ENCODE measurements at places on chromosomes 13 and 19.

- DNase-seq = no peak
Measured at GRCh38 chr13:30638301-30638700, 20.6 kb downstream of the USPL1 start.

- no peak for DNase-seq
Measured at GRCh38 chr13:31530922-31531321, 208.4 kb upstream of the RXFP2 start.

- DNase-seq = no peak
Measured at GRCh38 chr13:113646376-113646775, 11.6 kb downstream of the ATP4B start.

GRCh38 chr19:10430505-10431253 is 10.3 kb downstream of the PDE4A start:
- DNase-seq = no peak

DNA sequence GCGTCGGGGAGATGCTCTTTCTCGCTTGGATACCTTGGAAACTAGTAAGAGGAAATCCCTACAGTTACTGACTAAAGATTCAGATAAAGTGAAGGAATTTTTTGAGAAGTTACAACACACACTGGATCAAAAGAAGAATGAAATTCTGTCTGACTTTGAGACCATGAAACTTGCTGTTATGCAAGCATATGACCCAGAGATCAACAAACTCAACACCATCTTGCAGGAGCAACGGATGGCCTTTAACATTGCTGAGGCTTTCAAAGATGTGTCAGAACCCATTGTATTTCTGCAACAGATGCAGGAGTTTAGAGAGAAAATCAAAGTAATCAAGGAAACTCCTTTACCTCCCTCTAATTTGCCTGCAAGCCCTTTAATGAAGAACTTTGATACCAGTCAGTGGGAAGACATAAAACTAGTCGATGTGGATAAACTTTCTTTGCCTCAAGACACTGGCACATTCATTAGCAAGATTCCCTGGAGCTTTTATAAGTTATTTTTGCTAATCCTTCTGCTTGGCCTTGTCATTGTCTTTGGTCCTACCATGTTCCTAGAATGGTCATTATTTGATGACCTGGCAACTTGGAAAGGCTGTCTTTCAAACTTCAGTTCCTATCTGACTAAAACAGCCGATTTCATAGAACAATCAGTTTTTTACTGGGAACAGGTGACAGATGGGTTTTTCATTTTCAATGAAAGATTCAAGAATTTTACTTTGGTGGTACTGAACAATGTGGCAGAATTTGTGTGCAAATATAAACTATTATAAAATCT is 2.7 kb upstream of the KCNRG start:
- no peak for DNase-seq

DNA sequence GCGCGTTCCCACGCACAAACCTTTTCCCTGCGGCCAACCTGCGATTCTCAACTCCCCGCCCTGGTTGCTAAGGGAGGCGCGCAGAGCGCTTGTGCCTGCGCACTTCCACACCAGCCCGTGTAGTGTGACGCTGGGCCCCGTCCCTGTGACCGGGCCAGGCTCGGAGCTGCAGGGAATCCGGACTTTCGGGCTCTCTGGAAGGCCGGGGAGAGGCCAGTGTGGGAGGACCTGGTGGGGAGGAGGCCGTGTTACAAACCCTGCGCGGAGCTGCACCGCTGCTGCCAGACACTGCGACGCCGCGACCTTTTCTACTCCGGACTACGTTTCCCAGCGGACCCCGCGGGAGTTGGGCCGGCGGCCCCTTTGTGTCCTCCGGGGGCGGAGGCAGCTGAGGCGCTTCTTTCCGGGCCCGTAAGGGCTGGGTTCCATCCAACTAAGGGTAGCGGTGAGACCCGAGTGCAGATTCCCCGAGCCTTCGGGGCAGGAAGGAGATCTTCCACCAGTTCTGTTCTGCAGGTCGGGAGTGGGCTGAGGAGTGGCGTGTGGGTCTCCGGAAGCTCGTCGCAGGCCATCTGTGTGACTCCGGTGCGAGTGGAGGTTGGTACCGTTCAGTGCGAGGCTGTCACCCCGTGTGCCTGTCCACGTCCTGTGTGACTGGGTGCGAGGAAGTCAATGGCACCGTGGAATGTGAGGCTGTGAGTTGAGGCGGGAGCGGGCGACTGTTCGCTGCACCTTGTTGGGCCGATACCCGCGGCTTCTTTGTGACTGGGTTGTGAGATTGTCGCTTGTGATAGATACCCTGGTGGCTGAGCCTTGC is at the start of gene ZNF570:
Gene ZNF570 (plus strand): TSS at position 396 of the 817 bp plus-strand sequence. CDS start 999 bp downstream, outside the sequence.
- peak; percentile 76 for DNase-seq

DNA sequence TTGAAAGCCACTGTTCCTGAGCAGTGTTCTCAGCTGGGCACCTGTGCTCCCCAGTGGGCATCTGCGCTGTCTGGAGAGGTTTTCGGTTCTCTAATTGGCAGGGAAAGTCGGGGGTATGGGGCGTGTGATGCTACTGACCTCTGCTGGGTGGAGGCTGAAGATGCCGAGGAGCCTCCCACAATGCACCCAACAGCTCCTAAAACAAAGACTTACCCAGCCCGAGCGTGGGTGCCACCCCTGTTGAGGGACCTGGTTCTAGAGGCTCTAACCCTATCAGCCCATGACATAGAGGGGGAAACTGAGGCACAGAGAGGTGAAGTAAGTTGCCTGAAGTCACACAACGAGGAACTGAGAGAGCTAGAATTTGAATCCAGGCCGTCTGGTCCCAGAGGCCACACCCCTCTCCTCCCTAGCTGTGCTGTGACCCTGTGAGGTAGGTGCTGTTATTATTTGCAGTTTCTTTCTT is 2.3 kb downstream of the SPACA4 start:
- peak; percentile 55 for DNase-seq

GRCh38 chr13:110285991-110286832 is 20.7 kb downstream of the COL4A1 start:
- DNase-seq = no peak

DNA sequence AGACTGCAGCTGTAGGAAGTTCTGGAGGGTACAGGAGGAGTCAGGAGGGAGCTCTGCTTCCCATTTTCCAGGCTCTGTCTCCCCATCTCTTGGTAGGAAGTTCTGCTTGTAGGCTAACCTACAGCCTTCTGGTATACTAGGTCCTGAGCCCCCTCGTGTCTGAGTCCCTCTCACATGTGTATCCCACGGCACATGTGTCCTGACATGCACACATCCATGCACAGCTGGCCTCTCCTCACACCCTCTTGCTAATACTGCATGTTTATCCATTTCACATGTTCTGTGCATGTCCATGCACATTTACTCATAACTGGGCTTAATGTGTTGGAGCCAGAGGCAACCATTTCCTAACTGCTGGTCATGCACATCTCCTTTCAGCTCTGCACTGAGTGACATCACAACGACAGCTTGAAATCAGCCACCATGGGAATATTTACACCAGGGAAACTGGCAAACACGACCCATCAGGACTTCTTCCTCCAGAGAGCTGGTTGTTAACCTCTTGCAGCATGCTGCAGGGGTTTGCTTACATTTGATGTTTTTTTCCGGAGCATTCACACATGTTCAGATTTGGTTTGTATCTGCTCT is 3.0 kb downstream of the CD209 start:
- DNase-seq = no peak

DNA sequence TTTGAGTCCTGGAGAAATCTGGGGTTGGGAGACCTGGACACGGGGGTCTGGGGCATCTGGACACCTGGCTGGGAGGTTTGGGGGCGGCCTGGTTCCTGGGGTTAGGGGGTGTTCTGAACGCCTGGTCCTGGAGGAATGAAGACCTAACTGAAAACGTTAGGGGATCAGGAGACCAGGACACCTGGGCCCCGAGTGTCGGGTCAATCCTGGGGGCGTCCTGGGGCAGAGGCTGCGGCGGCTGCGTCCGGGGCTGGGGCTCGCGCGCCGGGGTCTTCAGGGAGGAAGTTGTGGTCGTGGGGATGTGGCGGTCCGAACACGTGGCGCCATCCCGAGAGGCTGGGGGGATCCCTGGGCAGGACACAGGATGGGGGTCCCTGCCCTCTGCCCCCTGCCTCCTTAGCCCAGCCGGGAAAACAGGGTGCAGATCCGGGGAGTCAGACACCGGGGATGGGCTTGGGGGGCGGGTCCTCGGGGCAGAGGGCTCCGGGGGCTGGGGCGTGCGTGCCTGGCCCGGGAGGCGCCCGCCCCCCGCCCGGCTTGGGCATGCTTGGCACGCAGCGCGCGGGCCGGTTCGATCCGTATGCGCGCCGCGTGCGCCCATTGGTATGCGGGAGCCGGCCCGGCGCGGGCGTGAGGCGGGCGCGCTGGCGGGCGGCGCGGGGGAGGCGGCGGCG is 632 bp downstream of the NPAS1 start:
- no peak for DNase-seq

DNA sequence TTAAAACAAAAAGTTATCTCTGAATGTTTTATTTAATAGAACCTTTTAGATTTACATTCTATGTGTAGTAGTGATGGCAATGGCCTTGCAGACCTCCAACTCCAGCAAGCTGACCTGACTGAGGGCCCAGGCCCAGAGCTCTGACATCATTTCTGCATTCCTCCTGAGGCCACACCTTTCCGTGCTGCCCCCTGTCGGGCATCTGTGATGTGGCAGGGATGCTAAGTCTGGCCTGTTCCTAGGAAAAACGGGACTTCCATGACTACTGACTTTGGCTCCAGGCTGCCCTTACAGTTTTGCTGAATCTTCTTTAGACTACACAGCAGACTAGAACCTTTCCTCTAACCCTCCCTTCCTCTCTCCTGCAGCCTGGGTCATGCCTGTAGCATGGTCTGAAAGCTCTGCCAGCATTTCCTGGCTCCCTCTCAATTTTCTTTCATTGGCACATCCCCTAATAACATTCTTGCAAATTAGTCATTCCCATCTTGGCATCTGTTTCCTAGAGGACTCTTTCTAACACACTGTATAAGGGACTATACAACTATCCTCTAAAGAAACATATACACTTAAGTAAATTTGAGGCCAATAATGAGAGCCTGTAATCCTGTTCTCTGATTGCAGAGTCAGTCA is 249.1 kb downstream of the GPC5 start:
- DNase-seq = no peak

GRCh38 chr19:32373585-32374295 is 28.3 kb downstream of the ZNF507 start:
- no peak for DNase-seq

- no peak for DNase-seq
Measured at GRCh38 chr19:23404676-23405075, 9.4 kb upstream of the ZNF91 start.

DNA sequence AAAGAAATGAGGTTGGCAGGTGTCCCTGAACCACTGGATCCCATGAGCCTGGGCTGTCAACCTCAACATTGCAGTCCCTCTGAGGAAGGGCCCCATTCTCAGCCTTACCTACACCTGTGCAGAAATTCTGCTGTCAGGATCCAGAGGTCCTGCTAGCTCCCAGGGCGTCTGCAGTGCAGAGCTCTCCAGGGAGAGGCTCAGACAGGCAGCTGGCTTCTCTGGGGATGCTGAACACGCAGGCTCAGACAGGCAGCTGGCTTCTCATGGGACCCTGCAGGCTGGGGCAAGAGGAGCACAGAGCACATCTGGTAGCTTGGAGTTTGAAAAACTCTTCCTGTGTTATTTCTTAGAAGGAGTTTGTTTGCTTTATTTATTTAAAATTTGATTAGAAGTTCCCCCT is 50.9 kb downstream of the TMEM255B start:
- DNase-seq = no peak

- no peak for DNase-seq
Measured at GRCh38 chr19:34254698-34255432, 511 bp downstream of the GARRE1 start.

GRCh38 chr19:10977742-10978092 is 16.9 kb downstream of the SMARCA4 start:
- no peak for DNase-seq

DNA sequence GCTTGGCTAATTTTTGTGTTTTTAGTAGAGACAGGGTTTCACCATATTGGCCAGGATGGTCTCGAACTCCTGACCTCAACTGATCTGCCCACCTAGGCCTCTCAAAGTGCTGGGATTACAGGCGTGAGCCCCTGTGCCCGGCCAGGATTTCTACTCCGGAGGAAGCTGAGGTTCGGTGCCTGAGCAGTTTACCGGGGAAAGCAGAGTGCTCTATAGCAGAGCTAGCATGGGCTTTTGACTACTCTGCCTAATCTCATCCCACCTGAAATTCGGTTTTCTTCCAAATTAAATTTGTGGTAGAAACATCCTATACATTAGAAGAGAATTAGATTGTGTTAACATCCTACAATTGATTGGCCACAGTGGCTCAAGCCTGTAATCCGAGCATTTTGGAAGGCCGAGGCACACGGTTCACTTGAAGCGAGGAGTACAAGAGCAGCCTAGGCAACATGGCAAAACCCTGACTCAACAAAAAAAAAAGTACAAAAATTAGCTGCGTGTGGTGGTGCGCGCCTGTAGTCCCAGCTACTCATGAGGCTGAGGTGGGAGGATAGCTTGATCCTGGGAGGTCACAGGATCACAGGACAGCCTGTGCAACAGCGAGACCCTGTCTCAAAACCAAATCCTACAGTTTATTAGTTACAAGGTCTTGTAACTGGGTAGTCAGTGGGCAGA is 1.6 kb downstream of the RPL13A start:
- no peak for DNase-seq

DNA sequence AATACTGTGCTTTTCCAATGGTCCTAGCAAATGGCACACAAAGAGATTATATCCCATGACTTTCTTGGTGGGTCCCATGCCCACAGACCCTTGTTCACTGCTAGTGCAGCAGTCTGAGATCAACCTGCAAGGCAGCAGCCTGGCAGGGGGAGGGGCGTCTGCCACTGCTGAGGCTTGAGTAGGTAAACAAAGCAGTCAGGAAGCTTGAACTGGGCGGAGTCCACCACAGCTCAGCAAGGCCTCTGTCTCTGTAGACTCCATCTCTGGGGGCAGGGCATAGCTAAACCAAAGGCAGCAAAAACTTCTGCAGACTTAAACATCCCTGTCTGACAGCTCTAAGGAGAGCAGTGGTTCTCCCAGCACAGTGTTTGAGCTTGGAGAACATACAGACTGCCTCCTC is 82.9 kb downstream of the ZNF737 start:
- no peak for DNase-seq

DNA sequence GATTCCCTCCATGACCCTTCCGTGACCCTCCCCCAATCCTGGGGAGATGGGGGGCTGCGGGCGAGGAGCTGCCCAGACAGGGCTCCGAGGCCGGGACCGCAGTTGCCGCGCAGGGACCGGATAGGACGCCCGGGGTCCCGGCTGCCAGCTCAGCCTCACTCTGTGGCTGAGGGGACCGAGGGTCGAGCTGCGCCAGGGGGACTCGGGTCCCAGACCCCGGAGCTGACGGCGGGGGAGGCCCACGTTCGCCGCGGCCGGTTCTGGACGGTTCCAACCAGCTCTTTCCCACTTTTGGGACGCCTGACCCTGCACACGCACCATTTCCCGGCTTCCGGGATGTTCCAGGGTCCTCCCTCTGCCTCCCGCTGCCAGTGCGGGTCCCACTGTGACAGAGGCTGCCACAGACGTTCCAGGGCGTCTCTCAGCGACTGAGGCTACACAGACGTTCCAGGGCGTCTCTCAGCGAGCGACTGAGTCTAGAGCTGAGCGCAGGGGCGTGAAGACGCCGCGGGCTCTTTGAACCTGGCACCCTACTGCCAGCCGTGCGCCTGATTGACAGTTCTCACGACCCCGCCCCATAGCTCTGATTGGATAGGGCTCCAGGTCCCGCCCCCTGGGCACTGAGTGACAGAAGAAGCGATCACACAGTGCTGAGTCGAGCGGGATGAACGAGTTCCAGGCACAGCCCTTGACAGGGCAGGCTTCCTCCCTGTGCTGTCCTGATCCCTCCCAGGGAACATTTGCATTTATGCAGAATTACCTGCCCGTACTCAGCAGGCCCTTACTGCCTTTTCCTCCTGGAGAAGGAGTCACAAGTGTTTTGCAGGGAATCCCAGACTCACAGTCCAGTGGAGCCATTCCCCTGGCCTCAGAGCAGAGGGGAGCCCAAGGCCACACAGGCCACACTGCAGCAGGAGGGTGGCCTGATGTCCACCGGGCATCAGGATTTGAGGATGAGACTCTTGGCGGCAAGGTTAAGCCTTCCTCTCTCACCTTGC is at the start of gene ZNF563:
Gene ZNF563 (minus strand): TSS at position 472 of the 998 bp plus-strand sequence. CDS start 151 bp downstream, at position 321.
- DNase-seq = peak; percentile 82

Measured in DMS 273 treated with DMSO at 0.1 percent for 48 hours (cell line).